ENCODE measurements at places on chromosomes 6 and 20.

- DNase-seq = no peak
These were observed 204.7 kb downstream of the ANKRD60 start for GRCh38 chr20:58023781-58024180.

DNA sequence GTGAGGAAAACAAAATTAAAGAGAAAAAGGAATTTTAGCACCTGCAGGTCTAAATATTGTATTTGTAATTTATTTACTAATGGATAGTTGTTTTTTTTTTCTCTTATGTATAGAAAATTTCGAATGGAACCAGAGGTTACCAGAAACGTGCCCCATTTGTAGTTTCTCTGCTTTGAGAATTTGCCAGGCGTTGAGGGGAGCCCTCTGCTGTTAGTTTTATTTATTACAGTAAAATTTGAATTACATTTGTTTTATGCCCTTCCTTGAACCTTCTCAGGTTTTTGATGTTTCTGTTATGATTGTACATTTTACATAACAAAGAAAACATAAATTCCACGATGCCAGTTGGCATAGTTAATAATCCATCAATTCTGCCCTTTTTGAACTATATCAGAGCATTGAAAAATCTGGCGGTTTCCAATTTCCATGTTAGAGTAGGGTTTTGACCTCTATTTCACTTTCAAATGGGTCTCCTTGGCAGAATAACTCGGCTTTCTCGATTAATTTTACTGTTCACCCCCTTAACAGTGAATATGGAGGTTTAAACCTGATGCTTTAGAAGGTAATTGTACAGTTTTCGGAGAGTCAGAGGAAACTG, 35.1 kb upstream of the RFPL4B start:
- DNase-seq = no peak

DNA sequence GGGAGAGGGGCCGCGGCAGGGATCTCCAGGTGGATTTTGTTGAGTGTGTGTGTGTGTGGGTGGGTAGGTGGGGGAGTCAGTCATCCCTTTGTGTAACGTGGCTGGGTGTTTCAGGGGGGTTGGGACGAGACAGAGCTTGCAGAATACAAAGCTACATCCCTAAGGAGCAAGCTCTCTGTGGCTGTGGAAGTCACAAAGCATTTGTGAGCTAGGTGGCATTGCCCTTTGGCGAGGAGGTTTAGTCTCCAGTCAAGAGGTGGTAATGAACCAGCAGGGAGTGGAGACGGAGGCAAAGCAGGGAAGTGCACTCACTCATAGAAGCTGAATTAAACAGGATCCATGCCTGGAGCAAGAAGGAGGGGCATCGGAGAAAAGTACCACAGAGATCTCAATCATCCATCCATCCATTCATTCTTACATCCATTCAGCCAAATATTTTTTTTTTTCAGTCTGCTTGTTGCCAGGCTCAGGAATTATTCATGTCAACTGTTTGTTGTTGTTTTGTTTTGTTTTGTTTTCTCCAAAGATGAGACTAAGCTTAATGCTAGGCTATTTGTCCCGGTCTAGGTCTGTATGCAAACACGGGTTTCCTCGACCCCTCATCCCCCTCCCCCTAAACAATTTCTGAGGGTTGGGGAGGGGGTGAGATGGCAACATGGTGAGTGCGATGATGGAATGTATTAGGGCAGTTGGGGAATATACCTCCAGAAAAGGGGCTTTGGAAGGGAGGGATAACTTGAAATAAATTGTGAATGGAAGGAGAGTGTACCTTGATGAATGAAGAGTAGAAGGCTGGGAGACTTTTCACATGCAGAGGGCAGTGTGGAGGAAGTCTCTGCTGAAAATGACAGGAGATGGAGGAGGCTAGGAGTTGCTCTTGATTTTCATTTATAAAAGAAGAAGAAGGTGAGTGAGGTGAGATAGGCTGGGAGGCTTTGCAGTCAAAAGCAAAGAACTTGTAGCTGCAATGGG, 1.0 kb downstream of the HCRTR2 start:
- DNase-seq = no peak

DNA sequence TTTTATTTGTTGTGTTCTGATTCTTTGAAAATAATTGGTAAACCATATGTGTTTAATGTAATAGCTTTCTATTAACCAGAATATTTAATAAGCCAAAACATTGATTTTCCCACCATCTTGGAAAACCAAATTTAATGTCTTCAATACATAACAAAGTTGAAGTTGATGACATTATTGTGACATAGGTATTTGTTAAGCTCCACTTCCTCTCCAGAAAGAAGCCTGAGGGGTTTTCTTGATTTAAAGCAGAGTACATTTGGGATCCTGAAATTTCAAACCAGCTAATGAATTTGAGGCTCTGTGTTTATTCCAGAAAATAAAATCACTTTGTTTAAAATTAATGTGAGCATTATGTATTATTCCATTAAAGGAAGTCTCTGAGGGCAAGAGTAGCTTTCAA, 106.3 kb downstream of the PERP start:
- DNase-seq = no peak

GRCh38 chr20:4045741-4046140, 30.4 kb upstream of the RNF24 start:
- DNase-seq = no peak

DNA sequence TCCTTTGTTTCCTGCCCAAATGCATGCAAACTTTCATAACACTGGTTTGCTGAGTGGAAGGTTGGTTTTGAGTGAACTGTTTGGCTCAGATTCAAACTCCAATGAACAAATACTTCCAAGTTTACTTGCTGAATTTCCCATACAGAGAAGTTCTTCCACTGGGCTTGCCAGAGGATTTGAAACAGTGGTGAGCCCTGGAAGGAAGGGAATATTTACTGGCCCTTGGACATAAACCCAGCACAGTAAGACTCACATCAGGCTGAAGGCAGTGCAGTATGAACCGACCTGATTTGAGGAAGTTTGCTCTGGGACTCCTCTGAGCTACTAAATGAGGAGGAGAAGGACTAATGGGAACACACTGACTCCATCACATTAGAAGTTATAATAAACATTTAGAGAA, 3.8 kb downstream of the TRAF3IP2 start:
- DNase-seq = no peak

GRCh38 chr20:5442101-5442500, 125.3 kb upstream of the PROKR2 start:
- no peak for DNase-seq

- DNase-seq = peak; percentile 68
These were observed 88.4 kb downstream of the CDC5L start for GRCh38 chr6:44475779-44476434.

DNA sequence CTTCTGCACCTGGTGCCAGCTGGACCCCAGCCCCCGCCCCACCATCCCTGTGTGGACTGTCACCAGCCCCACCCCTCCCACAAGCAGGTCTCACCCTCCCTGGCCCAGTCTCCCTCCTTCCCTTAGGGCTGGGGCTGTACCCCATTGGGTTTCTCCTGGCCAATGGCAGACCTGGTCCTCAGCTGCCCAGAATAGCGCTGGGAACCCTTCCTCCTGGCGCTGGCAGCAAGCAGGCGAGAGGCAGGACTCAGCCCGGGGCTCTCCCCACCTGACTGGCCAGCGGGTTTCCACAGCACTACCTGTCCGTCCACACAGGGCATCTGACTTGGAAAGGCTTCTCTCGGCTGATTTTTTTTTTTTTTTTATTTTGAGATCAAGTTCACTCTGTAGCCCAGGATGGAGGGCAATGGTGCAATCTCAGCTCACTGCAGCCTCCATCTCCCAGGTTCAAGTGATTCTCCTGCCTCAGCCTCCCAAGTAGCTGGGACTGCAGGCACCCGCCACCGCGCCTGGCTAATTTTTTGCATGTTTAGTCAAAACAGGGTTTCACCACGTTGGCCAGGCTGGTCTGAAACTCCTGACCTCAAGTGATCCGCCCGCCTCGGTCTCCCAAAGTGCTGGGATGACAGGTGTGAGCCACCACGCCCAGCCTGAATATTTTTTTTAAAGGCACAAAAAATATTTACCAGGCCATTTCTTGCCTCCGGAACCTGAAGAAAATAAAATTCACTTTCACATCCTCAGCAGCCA, 21.6 kb upstream of the CHRNA4 start:
- no peak for DNase-seq

GRCh38 chr6:125194941-125195340, 41.4 kb downstream of the TPD52L1 start:
- no peak for DNase-seq

DNA sequence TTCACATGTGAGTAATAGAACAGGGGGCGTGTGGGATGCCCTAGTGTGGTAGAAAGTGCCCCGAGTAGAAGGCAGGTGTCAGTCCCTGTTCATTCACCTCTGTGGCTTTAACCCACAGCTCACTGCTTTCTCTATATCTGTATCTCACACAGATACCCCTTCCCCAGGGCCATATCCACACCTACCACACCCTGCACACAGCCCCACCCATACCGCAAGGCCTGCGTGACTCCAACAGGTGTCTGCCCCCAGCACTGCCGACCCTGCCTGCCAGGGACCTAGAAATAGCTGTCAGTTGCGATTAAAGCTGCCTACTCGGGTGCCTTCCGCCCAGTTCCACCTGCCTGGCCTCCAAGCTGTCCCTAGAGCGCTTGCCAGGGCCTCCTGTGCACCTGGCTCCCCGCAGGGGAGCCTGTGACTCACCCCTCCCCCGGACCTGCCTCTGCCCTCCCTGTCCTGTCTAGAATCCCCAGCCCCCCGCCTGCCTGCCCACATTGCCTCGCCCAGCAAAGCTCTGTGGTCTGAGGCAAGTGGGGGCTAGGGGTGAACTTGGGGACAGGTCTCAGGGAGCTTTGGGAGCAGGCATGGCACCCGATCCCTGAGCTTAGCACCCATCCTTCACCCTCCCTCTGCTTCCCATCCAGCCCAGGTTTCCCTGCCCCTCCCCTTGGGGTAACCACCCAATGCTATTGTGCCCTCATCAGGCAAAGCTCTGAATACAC, 38.3 kb upstream of the ID1 start:
- no peak for DNase-seq

DNA sequence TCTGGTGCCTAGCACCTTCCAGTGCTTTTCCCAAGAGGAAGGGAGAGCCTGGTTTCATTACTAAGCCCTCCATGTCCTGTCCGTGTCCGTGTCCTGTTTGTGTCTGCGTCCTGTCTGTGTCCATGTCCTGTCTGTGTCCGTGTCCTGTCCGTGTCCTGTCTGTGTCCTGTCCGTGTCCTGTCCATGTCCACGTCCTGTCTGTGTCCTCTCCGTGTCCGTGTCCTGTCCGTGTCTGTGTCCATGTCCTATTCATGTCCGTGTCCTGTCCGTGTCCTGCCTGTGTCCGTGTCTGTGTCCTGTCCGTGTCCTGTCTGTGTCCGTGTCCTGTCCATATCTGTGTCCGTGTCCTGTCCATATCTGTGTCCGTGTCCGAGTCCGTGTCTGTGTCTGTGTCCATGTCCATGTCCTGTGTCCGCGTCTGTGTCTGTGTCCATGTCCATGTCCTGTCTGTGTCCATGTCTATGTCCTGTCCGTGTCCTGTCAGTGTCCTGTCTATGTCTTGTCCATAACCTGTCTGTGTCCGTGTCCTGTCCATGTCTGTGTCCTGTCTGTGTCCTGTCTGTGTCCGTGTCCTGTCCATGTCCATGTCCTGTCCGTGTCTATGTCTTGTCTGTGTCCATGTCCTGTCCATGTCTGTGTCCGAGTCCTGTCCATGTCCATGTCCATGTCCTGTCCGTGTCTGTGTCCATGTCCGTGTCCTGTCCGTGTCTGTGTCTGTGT, 54.4 kb upstream of the BHLHE23 start:
- no peak for DNase-seq

DNA sequence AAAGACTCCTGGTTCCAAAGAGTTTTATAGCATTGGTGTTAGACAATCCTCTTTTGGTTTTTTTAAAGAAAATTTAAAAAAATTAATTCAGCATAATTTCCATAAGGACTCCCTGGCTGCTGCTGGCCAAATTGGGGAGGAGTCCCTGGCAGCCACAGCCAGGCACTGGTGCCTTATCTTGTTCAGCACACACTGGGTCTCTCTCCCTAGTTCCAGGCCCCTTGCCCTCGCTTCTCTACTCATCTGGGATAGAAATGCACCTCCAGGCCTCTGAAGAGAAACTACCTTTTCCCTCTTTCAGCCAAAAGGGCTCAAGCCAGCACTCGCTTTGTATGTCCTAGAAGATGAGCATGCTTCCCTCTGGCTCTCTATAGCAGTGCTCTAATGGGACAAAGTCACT, 13.4 kb upstream of the MAPK13 start:
- DNase-seq = no peak

DNA sequence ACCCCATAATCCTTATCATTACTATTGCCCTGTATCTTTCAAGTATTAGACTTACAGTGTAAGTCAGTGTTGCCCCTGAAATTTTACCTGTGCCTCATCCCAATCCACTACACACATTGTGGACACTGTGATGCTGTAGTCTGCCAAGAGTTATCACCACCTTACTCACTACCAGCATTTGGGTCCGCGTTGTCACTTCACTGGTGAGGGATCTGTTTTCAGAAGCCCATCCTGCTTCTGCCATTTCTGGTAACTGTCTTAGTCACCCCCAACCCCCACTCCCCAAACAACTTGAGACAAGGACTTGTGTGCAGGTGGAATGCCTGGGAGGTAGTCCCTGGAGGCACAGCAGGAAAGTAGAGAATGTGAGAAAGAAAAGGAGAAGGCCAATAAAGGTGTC, 6.0 kb upstream of the RAB44 start:
- no peak for DNase-seq

DNA sequence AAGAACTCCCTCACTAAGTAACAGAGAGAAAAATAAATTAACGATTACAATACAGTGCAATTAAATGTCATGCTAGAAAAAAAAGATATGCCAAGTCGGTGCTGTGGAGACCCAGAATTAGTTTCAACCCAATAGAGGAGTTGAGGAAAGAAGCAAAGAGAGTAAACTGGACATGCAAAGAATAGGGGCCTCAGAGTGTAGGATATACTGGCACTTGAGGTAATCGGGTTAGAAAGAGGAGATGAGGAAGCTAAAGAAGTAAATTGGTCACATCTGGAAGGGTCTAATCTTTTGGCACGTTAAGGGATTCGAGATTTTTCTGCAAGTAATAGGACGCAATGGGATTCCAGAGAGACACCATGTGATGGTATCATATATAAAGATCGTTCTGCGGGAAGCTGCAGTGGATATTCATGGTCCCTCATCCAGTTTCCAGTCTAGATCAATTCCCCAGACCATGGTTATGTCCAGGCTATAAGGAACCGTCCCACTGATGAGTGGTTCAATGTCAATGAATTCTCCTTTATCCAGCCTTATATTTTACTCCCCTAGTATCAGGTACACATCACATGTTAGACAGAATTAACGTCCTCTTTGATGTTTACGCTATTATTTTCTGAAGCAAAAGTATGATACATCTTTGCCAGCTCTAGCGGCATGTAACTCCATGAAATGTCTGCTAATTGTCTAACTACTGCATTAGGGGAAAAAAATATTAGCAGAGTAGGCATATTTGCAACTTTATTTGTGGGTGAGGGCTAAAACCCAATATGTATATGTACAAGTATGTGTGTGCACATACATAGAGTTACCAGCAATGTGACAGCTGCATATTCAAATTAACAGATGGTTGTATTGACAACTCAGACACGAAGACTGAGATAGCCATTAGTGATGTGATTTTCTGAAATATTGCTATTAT, 1.1 kb upstream of the TBC1D32 start:
- DNase-seq = no peak

GRCh38 chr6:40302856-40303454, 284.2 kb downstream of the LRFN2 start:
- no peak for DNase-seq

- DNase-seq = no peak
These were observed 226.8 kb upstream of the TENT5A start for GRCh38 chr6:81979329-81979728.

GRCh38 chr6:111805511-111806164, 67.6 kb downstream of the FYN start:
- peak; percentile 50 for DNase-seq

GRCh38 chr20:49147296-49147695, 40.8 kb downstream of the STAU1 start:
- DNase-seq = no peak

Measured in stimulated activated CD4-positive, alpha-beta T cell treated with anti-CD3 and anti-CD28 coated beads, Interleukin-12 subunit alpha, Interleukin-12 subunit beta, amount 100 ng/mL, for 24 hours (primary cell).